Jurkat, Clone E6-1 (cell line): ENCODE measurements at places on chromosomes 7 and 10.

- DNase-seq: no peak
Measured at GRCh38 chr10:77496941-77497420, 140.6 kb downstream of the KCNMA1 start.

- DNase-seq: no peak
Measured at GRCh38 chr7:35026150-35026549, 11.1 kb downstream of the DPY19L1 start.

GRCh38 chr7:101457001-101457750 lies 94.5 kb downstream of the COL26A1 start:
- no peak for DNase-seq

GRCh38 chr7:3310884-3311283 lies 9.8 kb downstream of the SDK1 start:
- DNase-seq: no peak
